ENCODE measurements at places on chromosomes 4 and X. TPM values are rescaled to one million over a fixed set of nuclear protein-coding genes. Genes with fewer than 3 reads are reported as not detected.
A peak's percentile ranks its signal among the peaks of the same experiment; 100 is the strongest.

The TLR2 gene
- total RNA-seq = 15.6 TPM

The FGF13 gene
- 0.84 TPM for total RNA-seq

The STARD8 gene
- 10.7 TPM for total RNA-seq

The LRRC66 gene
- total RNA-seq = not detected

The TRPC3 gene
- total RNA-seq = 0.33 TPM

The MAGEE1 gene
- 0.33 TPM for total RNA-seq

The OTC gene
- total RNA-seq = 67.9 TPM

The GABRG1 gene
- total RNA-seq = 0.08 TPM

The IBSP gene
- total RNA-seq = not detected

The SLC26A1 gene
- total RNA-seq = 34.7 TPM

The CXCL1 gene
- total RNA-seq = not detected

The AMER1 gene
- 5.2 TPM for total RNA-seq

The FGB gene
- 11,744 TPM for total RNA-seq

The SORBS2 gene
- 23.3 TPM for total RNA-seq

The TCEANC gene
- total RNA-seq = 5.7 TPM

The MTTP gene
- 96.7 TPM for total RNA-seq

- H3K36me3 ChIP-seq = no peaks in the 10 kb centered on the region
- H3K4me1 ChIP-seq = peaks cover 7% of the 10 kb centered on the region
- DNase-seq = no peak
- peak overlapping the region; percentile 91 for H3K4me3 ChIP-seq
- H3K27me3 ChIP-seq = no peaks in the 10 kb centered on the region
- H3K27ac ChIP-seq = peak overlapping the region; percentile 98
Measured at GRCh38 chrX:12975670-12975965, 708 bp downstream of the TMSB4X start.

- no peaks in the 10 kb centered on the region for H3K36me3 ChIP-seq
- H3K27ac ChIP-seq = no peak overlapping the region
- DNase-seq = no peak
- H3K4me1 ChIP-seq = no peaks in the 10 kb centered on the region
Measured at GRCh38 chr4:82293304-82293703, 80.5 kb downstream of the HNRNPD start.

DNA sequence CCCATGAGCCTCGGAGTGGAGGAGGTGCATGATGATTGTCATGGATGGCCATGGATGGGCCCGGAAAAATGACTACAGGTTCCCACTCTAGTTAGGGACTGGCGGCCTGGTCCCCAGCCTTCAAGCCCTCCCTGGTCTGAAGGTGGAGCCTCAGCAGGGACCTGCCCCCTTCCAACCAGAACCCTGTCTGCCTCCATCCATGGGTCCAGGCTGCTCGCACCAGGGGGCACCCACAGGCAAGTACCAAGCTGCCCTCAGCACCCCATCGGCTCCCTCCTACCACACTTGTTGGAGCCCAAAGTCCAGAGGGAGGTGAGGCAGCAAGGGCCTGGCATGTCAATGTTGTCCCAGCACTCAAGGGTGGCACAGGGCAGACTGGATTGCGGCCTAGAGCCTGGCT, 2468.6 kb downstream of the PCDH7 start:
- no peaks in the 10 kb centered on the region for H3K4me1 ChIP-seq
- H3K27me3 ChIP-seq = no peaks in the 10 kb centered on the region

DNA sequence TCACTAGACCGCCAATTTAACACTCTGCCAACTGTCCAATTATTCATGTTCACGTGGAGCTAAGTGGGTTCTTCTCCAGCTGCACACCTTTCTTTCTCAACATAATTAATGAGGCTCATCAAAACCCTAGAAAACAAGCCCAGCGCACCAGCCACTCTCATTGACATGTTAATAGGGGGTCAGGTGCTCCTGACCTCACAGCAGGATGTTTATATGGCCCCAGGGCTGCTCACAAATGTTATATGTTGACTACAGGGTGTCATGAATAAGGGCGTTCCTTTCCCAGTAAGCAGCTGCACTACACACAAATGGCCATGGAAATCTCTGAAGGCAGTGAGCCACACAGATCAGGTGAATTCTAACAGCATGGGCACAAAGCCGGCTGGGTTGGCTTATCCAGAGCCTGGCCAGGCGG, 209.8 kb downstream of the MGST2 start:
- H3K27ac ChIP-seq = no peak overlapping the region
- no peak overlapping the region for H3K4me3 ChIP-seq
- no peak for DNase-seq
- no peaks in the 10 kb centered on the region for H3K36me3 ChIP-seq

DNA sequence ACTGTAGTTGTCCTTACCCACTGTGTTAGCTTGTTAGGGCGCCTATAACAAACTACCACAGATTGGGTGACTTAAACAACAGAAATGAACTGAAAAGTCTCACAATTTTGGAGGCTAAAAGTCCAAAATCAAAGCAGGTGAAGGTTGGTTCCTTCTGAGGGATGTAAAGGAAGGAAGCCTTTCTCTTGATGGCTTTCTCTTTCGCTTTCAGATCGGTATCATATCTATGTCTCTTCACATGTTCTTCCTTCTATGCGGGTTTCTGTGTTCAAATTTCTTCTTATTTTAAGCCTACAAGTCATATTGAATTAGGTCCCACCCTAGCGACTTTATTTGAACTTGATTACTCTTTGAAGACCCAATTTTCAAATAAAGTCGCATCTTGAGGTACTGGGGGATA, 118.6 kb downstream of the CPXCR1 start:
- H3K4me3 ChIP-seq = no peak overlapping the region
- no peak overlapping the region for H3K27ac ChIP-seq
- no peaks in the 10 kb centered on the region for H3K27me3 ChIP-seq
- no peak for DNase-seq

GRCh38 chrX:42460706-42461105, 317.3 kb downstream of the PPP1R2C start:
- no peaks in the 10 kb centered on the region for H3K27me3 ChIP-seq
- no peaks in the 10 kb centered on the region for H3K36me3 ChIP-seq
- H3K4me3 ChIP-seq = no peak overlapping the region
- H3K27ac ChIP-seq = no peak overlapping the region

DNA sequence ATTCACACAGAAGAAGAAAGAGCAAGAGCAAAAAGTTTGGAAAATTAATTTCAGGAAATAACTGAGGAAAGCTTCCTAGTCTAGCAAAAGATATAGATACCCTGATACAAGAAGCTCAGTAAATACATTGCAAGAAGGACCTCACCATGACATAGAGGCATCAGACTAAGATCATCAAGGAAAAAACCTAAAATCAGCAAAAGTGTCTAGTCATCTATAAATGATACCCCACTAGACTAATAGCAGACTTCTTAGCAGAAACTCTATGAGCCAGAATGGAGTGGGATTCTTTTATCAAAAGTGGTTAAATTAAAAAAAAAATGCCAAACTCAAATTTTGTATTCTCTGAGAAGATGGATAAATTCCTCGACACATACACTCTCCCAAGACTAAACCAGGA, 10.5 kb upstream of the APOOL start:
- DNase-seq = no peak
- no peaks in the 10 kb centered on the region for H3K4me1 ChIP-seq
- H3K36me3 ChIP-seq = no peaks in the 10 kb centered on the region
- no peak overlapping the region for H3K27ac ChIP-seq
- H3K27me3 ChIP-seq = peaks cover 3% of the 10 kb centered on the region
- no peak overlapping the region for H3K4me3 ChIP-seq

DNA sequence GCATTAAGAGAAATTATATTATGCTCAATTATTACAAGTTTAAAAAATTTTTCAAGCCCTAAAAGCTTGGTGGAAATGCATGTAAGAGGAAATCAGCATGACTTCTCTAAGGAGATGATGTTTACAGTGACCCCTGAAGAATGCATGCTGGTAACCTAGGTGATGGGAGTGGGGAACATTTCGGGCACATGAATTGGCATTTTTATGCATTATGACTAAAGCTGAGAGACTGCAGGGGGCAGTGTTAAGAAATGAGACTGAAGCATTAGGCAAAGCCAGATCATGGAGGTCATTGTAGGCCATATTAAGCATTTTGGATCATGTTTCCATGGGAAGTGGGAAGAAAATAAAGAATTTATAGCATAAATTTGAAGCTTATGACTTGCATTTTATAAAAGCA, 421.3 kb downstream of the FAT4 start:
- no peaks in the 10 kb centered on the region for H3K27me3 ChIP-seq
- H3K36me3 ChIP-seq = no peaks in the 10 kb centered on the region
- no peak overlapping the region for H3K4me3 ChIP-seq
- DNase-seq = no peak

GRCh38 chr4:148292686-148293085, 149.5 kb downstream of the NR3C2 start:
- H3K4me1 ChIP-seq = peaks cover 6% of the 10 kb centered on the region
- H3K27ac ChIP-seq = no peak overlapping the region
- no peaks in the 10 kb centered on the region for H3K27me3 ChIP-seq

GRCh38 chrX:107894038-107894437, 68.4 kb downstream of the MID2 start:
- no peaks in the 10 kb centered on the region for H3K4me1 ChIP-seq
- DNase-seq = no peak

- peak overlapping the region; percentile 51 for H3K4me3 ChIP-seq
- no peak for DNase-seq
Measured at GRCh38 chr4:154609532-154609931, 2.9 kb downstream of the FGG start.

DNA sequence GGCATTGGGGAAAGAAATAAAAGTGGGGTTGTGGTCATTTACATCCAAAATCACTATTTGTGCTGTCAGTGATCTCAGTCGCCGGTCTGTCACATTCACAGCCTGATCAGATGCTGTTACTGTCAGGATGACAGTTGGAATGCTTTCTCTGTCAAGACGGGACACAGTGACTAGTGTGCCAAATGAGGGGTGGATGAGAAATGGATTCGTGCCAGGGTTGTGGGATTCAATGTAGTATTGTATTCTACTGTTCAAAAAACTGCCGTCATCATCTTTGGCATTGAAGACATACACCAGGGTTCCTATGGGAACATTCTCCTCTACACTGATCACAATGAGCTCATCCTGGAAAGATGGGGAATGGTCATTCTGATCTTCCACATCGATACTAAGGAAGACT, 171.1 kb downstream of the DCHS2 start:
- H3K4me1 ChIP-seq = no peaks in the 10 kb centered on the region
- no peaks in the 10 kb centered on the region for H3K27me3 ChIP-seq
- H3K27ac ChIP-seq = no peak overlapping the region
- H3K36me3 ChIP-seq = no peaks in the 10 kb centered on the region

GRCh38 chr4:91373546-91373945, 930.2 kb upstream of the GRID2 start:
- no peaks in the 10 kb centered on the region for H3K27me3 ChIP-seq
- DNase-seq = no peak
- H3K4me1 ChIP-seq = no peaks in the 10 kb centered on the region
- H3K4me3 ChIP-seq = no peak overlapping the region
- H3K27ac ChIP-seq = no peak overlapping the region
- H3K36me3 ChIP-seq = no peaks in the 10 kb centered on the region

GRCh38 chr4:186151499-186151898, 39.9 kb upstream of the CYP4V2 start:
- no peak overlapping the region for H3K27ac ChIP-seq
- no peak overlapping the region for H3K4me3 ChIP-seq
- no peaks in the 10 kb centered on the region for H3K4me1 ChIP-seq
- H3K27me3 ChIP-seq = no peaks in the 10 kb centered on the region
- DNase-seq = no peak

GRCh38 chrX:54885740-54886139, 34.9 kb upstream of the TRO start:
- no peak overlapping the region for H3K4me3 ChIP-seq
- no peaks in the 10 kb centered on the region for H3K36me3 ChIP-seq
- no peaks in the 10 kb centered on the region for H3K4me1 ChIP-seq
- no peaks in the 10 kb centered on the region for H3K27me3 ChIP-seq

DNA sequence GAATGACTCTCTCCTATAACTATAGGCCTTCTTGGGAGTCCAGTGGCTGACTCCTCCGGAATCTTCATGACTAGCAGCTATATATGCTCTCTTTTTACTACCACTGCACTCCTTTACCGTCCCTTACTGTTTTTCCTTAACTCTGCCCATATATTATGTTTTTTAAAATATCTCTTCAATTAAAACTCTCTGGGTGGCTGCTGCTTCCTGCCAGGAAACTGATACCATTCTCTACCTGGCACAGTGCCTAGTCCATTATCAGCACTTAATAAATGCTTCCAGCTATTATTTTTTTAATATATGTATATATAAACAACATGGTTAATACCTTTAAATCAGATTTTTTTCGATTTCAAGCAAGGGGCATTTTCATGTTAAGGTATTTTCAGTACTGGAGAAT, 136.6 kb upstream of the FAM47B start:
- H3K27ac ChIP-seq = no peak overlapping the region
- no peaks in the 10 kb centered on the region for H3K27me3 ChIP-seq
- no peaks in the 10 kb centered on the region for H3K36me3 ChIP-seq
- no peak for DNase-seq
- no peak overlapping the region for H3K4me3 ChIP-seq
- H3K4me1 ChIP-seq = no peaks in the 10 kb centered on the region

- H3K27ac ChIP-seq = peak overlapping the region; percentile 95
- H3K36me3 ChIP-seq = no peaks in the 10 kb centered on the region
- DNase-seq = no peak
- H3K4me3 ChIP-seq = peak overlapping the region; percentile 78
- no peaks in the 10 kb centered on the region for H3K27me3 ChIP-seq
Measured at GRCh38 chr4:184897895-184898294, 72.1 kb upstream of the ACSL1 start.

- H3K4me1 ChIP-seq = no peaks in the 10 kb centered on the region
- no peaks in the 10 kb centered on the region for H3K36me3 ChIP-seq
- H3K4me3 ChIP-seq = no peak overlapping the region
- no peaks in the 10 kb centered on the region for H3K27me3 ChIP-seq
- DNase-seq = no peak
- no peak overlapping the region for H3K27ac ChIP-seq
Measured at GRCh38 chrX:11321986-11322385, 28.8 kb downstream of the AMELX start.

DNA sequence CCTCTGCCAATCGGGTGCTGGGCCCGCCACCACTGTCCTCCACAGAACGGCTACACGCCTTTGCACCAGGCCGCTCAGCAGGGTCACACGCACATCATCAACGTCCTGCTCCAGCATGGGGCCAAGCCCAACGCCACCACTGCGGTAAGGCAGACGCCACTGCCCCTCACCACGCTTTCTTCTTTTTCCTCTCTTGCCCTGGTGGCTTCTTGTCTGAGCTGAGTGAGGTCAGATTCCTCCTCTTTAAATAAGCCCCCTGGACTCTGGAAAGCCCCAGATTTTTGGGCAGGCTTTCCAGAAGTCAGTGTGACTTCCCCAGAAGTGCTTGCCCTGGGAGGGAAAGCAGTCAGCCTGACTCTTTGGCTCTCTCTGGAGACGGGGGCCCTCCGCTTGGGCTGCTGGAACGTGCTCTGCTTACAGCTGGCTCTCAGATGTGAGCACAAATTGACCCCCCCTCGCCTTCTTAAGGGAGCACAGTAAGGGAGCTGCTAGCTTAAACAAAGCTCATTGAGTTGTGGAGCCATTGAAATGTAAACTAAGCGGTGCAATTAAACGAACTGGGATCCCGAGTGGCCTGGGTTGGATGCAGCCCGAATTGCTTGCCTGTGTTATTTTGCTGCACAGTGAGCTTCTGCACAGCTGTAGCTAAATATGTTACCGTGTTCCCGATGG, 243.1 kb downstream of the ANK2 start:
- no peak for DNase-seq
- no peak overlapping the region for H3K4me3 ChIP-seq
- H3K4me1 ChIP-seq = no peaks in the 10 kb centered on the region
- H3K27me3 ChIP-seq = no peaks in the 10 kb centered on the region
- no peaks in the 10 kb centered on the region for H3K36me3 ChIP-seq
